Dermis blood vessel endothelial cell (primary cell): ENCODE measurements at places on chromosomes 16 and 17. TPM values are rescaled to one million over a fixed set of nuclear protein-coding genes. Genes with fewer than 3 reads are reported as not detected.

ITGA2B gene
- total RNA-seq, result 0.19 and 1.0 TPM in 2 replicates

ZDHHC7 gene
- total RNA-seq, result 61.6 and 63.6 TPM in 2 replicates

FBXW10B gene
- 0.79 and 1.4 TPM in 2 replicates for total RNA-seq

NECAB2 gene
- total RNA-seq, result not detected in 2 replicates

RANGRF gene
- 9.5 and 13.4 TPM in 2 replicates for total RNA-seq

CMTM1 gene
- total RNA-seq, result 2.7 and 3.6 TPM in 2 replicates

PDIA2 gene
- total RNA-seq, result 0.34 TPM in 1 of 2 replicates, not detected in the other

CSNK1D gene
- total RNA-seq, result 39.3 and 69.2 TPM in 2 replicates

TBC1D3K gene
- not detected in 2 replicates for total RNA-seq

HOXB4 gene
- 2.7 and 3.2 TPM in 2 replicates for total RNA-seq

IGSF6 gene
- total RNA-seq, result not detected in 2 replicates

CRYM gene
- not detected in 2 replicates for total RNA-seq

LYRM9 gene
- total RNA-seq, result 5.2 and 9.4 TPM in 2 replicates
